ENCODE measurements at places on chromosomes 5 and 9. TPM values are rescaled to one million over a fixed set of nuclear protein-coding genes. Genes with fewer than 3 reads are reported as not detected.

- H3K4me3 ChIP-seq: no peak overlapping the region
- H3K27ac ChIP-seq: no peak overlapping the region
- no peak for DNase-seq
- H3K27me3 ChIP-seq: no peaks in the 10 kb centered on the region
- H3K4me1 ChIP-seq: no peaks in the 10 kb centered on the region
Observed at GRCh38 chr5:53890490-53890889, 330.1 kb downstream of the NDUFS4 start.

- H3K4me3 ChIP-seq: no peak overlapping the region
- no peaks in the 10 kb centered on the region for H3K36me3 ChIP-seq
- H3K27me3 ChIP-seq: peaks cover 98% of the 10 kb centered on the region
- no peak for DNase-seq
- H3K4me1 ChIP-seq: peaks cover 20% of the 10 kb centered on the region
Observed at GRCh38 chr5:38465061-38465460, 91.4 kb downstream of the LIFR start.

DNA sequence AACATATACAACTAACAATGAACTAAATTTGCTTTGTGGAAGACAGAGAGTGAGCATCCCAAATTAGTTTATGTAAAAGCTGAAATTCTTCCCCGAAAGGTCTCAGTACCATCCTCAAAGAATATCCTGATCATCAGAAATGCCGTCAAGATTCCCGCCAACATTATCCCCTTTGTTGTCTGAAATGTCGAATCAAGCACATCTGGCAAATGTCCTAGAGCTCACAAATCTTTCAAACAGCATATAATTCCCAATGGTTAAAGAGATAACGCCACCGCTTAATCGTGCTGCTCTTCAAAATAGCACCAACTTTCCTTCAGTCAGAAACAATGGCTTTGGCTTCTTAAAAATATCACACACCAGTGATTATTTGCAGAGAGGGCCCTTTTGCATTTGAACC, 23.8 kb downstream of the MORN5 start:
- no peak overlapping the region for H3K4me3 ChIP-seq
- no peaks in the 10 kb centered on the region for H3K36me3 ChIP-seq
- H3K27me3 ChIP-seq: no peaks in the 10 kb centered on the region
- DNase-seq: no peak

DNA sequence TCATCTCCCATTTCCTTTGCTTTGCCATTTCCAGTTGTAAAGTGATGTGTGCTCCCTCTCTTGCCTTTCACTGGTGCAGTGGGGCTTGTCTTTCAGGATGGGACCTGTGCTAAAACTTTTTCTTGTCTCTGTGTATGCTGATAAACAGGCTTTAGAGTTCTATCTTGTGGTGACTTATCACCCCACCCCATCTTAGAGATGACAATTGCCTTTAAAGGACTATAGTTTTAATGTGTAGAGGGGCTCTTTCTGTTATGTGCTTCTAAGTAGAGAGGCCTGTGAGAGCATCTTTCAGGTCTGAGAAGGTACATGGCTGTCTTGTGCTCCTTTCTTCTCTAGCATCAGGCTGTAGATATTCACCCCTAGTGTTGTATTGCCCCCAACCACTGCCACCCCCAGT, 21.9 kb downstream of the MAN2A1 start:
- H3K27me3 ChIP-seq: no peaks in the 10 kb centered on the region
- H3K36me3 ChIP-seq: peaks cover 2% of the 10 kb centered on the region
- no peak for DNase-seq

DNA sequence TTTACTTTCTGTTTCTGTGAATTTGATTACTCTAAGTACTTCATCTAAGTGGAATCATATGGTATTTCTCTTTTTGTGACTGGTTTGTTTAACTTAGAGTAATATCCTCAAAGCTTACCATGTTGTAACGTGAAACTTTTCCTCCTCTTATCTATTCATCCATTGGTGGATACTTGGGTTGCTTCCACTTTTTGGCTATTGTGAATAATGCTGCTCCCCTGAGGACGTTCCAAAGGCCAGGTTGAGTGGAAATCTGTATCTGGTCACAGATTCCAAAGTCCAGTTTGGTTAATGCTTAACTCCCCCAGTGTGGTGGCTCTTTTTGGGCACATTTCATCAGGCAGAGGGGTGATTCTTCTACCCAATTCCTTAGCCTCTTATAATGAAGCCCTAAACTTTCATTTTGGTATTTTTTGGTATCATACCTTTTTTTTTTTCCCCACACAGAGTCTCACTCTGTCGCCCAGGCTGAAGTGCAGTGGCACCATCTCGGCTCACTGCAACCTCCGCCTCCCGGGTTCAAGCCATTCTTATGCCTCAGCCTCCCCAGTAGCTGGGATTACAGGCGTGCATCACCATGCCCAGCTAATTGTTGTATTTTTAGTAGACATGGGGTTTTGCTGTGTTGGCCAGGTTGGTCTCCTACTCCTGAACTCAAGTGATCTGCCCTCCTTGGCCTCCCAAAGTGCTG, 65.4 kb downstream of the CMYA5 start:
- no peaks in the 10 kb centered on the region for H3K4me1 ChIP-seq
- no peak overlapping the region for H3K27ac ChIP-seq
- H3K27me3 ChIP-seq: no peaks in the 10 kb centered on the region
- no peaks in the 10 kb centered on the region for H3K36me3 ChIP-seq
- H3K4me3 ChIP-seq: no peak overlapping the region
- DNase-seq: no peak

DNA sequence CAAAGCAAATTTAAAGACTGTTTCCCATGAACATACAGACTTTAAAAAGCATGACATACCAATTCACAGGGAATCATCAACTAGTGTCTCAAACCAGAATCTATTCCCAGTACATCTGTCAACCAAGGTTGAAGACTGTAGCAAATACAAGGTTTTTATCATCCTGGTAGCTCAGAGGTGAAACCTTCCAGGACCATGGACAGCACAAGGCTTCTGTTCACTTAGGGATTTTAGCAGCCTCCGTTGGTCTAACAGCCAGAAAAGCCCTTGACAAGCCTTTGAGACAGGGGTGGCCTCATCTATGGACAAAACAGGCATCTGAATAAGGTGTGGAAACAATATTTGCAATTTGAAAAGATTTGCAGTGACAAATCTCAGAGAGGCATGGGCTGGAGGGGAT, 119.0 kb downstream of the TRIM32 start:
- no peak overlapping the region for H3K4me3 ChIP-seq
- H3K27ac ChIP-seq: no peak overlapping the region
- H3K27me3 ChIP-seq: no peaks in the 10 kb centered on the region
- no peak for DNase-seq
- H3K36me3 ChIP-seq: no peaks in the 10 kb centered on the region

GRCh38 chr5:100575815-100576214, 40.6 kb downstream of the FAM174A start:
- H3K4me3 ChIP-seq: no peak overlapping the region
- no peak overlapping the region for H3K27ac ChIP-seq
- H3K36me3 ChIP-seq: no peaks in the 10 kb centered on the region
- no peaks in the 10 kb centered on the region for H3K4me1 ChIP-seq

GRCh38 chr5:24854350-24854749, 209.6 kb upstream of the CDH10 start:
- H3K36me3 ChIP-seq: no peaks in the 10 kb centered on the region
- H3K4me3 ChIP-seq: no peak overlapping the region
- no peak for DNase-seq
- H3K4me1 ChIP-seq: no peaks in the 10 kb centered on the region
- H3K27me3 ChIP-seq: no peaks in the 10 kb centered on the region

- peak overlapping the region; percentile 73 for H3K27ac ChIP-seq
- H3K27me3 ChIP-seq: no peaks in the 10 kb centered on the region
- H3K4me3 ChIP-seq: no peak overlapping the region
- H3K4me1 ChIP-seq: peaks cover 15% of the 10 kb centered on the region
- peaks cover 57% of the 10 kb centered on the region for H3K36me3 ChIP-seq
Observed at GRCh38 chr9:2816476-2817141, 27.3 kb downstream of the PUM3 start.

- no peaks in the 10 kb centered on the region for H3K36me3 ChIP-seq
- no peak overlapping the region for H3K4me3 ChIP-seq
- DNase-seq: no peak
- H3K27me3 ChIP-seq: no peaks in the 10 kb centered on the region
- no peaks in the 10 kb centered on the region for H3K4me1 ChIP-seq
- no peak overlapping the region for H3K27ac ChIP-seq
Observed at GRCh38 chr5:124404796-124405195, 341.6 kb downstream of the ZNF608 start.

GRCh38 chr5:80216753-80217596, 38.9 kb downstream of the SERINC5 start:
- no peaks in the 10 kb centered on the region for H3K36me3 ChIP-seq
- DNase-seq: peak; percentile 83
- H3K27me3 ChIP-seq: no peaks in the 10 kb centered on the region
- peak overlapping the region; percentile 14 for H3K4me3 ChIP-seq
- H3K27ac ChIP-seq: peak overlapping the region; percentile 71

- no peaks in the 10 kb centered on the region for H3K4me1 ChIP-seq
- no peak for DNase-seq
- no peak overlapping the region for H3K27ac ChIP-seq
- H3K4me3 ChIP-seq: no peak overlapping the region
- H3K27me3 ChIP-seq: no peaks in the 10 kb centered on the region
- no peaks in the 10 kb centered on the region for H3K36me3 ChIP-seq
Observed at GRCh38 chr5:79936646-79937216, 54.3 kb downstream of the MTX3 start.

DNA sequence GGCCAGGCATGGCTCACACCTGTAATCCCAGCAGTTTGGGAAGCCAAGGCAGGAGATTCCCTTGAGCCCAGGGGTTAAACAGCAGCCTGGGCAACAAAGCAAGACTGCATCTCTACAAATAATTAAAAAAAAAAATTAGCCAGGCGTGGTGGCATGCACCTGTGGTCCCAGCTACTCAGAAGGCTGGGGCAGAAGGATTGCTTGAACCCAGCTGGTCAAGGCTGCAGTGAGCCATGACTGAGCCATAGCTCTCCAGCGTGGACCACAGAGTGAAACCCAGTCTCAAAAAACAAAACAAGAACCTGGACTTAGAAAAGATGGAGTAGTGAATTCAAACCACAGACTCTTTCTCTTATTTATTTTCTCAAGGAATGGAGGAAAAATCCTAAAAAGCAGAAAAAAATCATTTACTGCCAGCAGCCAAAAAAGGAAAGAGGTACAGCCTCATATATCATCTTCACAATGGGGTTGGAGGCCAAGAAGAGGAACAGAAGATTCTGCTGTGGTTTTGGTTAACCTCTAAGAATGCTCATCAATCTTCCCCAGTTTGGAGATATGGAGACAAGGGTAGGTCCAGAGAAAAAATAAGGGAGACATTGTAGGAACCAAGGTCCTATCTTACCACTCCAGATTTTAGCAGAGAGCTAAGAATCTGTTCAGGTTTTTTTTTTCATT, 40.0 kb upstream of the MYO10 start:
- H3K27ac ChIP-seq: no peak overlapping the region
- no peak for DNase-seq
- H3K27me3 ChIP-seq: no peaks in the 10 kb centered on the region
- H3K4me1 ChIP-seq: no peaks in the 10 kb centered on the region

GRCh38 chr5:109708813-109709212, 19.1 kb downstream of the MAN2A1 start:
- no peaks in the 10 kb centered on the region for H3K27me3 ChIP-seq
- no peak for DNase-seq
- no peaks in the 10 kb centered on the region for H3K4me1 ChIP-seq
- no peak overlapping the region for H3K27ac ChIP-seq
- no peak overlapping the region for H3K4me3 ChIP-seq

- H3K27ac ChIP-seq: no peak overlapping the region
- no peaks in the 10 kb centered on the region for H3K4me1 ChIP-seq
- no peak overlapping the region for H3K4me3 ChIP-seq
- H3K27me3 ChIP-seq: no peaks in the 10 kb centered on the region
Observed at GRCh38 chr9:73348471-73348870, 196.8 kb downstream of the ANXA1 start.

- no peak for DNase-seq
- peak overlapping the region; percentile 22 for H3K27ac ChIP-seq
- no peak overlapping the region for H3K4me3 ChIP-seq
Observed at GRCh38 chr5:119397518-119398380, 41.9 kb downstream of the TNFAIP8 start.

DNA sequence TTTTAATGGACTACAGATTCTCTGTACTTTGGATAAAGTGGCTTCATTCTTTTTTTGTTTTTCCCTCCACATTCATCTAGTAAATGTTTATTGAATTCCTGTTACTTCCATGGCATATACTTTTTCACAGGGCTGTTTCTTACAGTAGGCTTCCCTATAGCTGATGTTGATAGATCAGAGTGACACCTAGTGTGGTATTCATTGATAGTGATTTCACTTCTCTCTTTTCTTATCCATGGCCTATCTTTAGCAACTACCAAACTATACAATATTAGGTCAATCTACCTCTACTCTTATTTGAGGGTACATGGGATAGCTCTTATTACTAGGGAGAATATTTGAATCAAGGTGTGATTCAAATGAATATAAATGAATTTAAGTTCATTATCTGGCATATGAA, 35.8 kb downstream of the FSD1L start:
- no peaks in the 10 kb centered on the region for H3K36me3 ChIP-seq
- no peak for DNase-seq
- H3K27me3 ChIP-seq: no peaks in the 10 kb centered on the region
- no peaks in the 10 kb centered on the region for H3K4me1 ChIP-seq
- no peak overlapping the region for H3K4me3 ChIP-seq

- no peak for DNase-seq
- no peaks in the 10 kb centered on the region for H3K4me1 ChIP-seq
- no peaks in the 10 kb centered on the region for H3K27me3 ChIP-seq
- H3K4me3 ChIP-seq: no peak overlapping the region
Observed at GRCh38 chr5:149188383-149188782, 47.1 kb downstream of the ABLIM3 start.

GRCh38 chr5:172622091-172623046, 18.7 kb upstream of the NEURL1B start:
- H3K27ac ChIP-seq: no peak overlapping the region
- H3K36me3 ChIP-seq: no peaks in the 10 kb centered on the region
- H3K4me3 ChIP-seq: no peak overlapping the region
- H3K27me3 ChIP-seq: no peaks in the 10 kb centered on the region

DNA sequence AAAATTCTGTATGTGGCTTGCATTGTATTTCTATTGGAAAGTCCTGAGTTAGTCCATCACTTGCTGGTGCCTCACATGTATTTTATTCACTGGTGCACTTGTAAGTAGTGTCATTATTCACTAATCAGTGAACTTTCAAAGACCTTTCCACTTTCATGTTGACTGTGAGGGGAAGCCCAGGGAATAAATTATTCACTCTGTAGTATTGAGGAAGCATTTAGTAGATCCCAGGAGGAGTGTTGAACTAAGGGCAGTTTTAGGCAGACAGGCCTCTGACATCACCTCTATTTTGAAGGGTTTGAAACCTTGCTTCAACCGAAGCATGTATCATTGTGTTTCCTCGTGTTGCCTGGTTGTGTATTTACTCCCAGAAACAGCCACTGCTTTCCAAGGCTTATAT, 705.4 kb upstream of the RIOK2 start:
- no peaks in the 10 kb centered on the region for H3K36me3 ChIP-seq
- no peak for DNase-seq
- H3K4me1 ChIP-seq: no peaks in the 10 kb centered on the region
- no peak overlapping the region for H3K4me3 ChIP-seq
- no peaks in the 10 kb centered on the region for H3K27me3 ChIP-seq

Gene FAXDC2
- total RNA-seq: 17.9 TPM

Gene SARDH
- total RNA-seq: 5.9 TPM

Gene ROR2
- total RNA-seq: 11.8 TPM

Gene IFNA2
- not detected for total RNA-seq

Gene CMBL
- 26.9 TPM for total RNA-seq

Gene SHOC1
- total RNA-seq: 0.06 TPM

Gene OSMR
- 87.8 TPM for total RNA-seq

Gene DPH7
- total RNA-seq: 25.6 TPM

Gene ANKDD1B
- total RNA-seq: 3.0 TPM

Gene F2RL2
- 0.10 TPM for total RNA-seq

Gene S1PR3
- 6.9 TPM for total RNA-seq

All from left lung (tissue), 14 donors.